ENCODE measurements at places on chromosomes 2 and 18. TPM values are rescaled to one million over a fixed set of nuclear protein-coding genes. Genes with fewer than 3 reads are reported as not detected.

- peak; percentile 14 for DNase-seq
These were observed 6.9 kb downstream of the DCTN1 start for GRCh38 chr2:74373221-74373676.

DNA sequence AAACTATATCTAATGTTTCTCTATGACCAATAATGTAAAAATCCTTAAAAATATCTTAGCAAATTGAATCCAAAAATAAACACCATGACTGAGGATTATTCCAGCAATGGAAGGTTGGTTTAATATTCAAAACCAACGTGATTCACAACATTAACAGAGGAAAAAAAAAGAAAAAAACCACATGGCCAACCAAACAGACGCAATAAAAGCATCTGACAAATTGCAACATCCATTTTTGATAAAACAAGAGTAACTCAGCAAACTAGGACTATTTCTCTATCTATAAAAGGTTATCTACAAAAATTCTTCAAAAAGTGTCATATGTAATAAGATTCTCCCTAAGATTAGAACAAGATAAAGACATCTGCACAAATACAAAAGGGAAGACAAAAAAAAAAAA lies 28.9 kb downstream of the PPP3R1 start:
- DNase-seq: no peak

GRCh38 chr18:69186162-69186561 lies 214.5 kb upstream of the DOK6 start:
- DNase-seq: no peak

GRCh38 chr2:232492963-232493700 lies 5.5 kb upstream of the ECEL1 start:
- DNase-seq: no peak

GRCh38 chr2:2101924-2102323 lies 229.2 kb downstream of the MYT1L start:
- peak; percentile 42 for DNase-seq

DNA sequence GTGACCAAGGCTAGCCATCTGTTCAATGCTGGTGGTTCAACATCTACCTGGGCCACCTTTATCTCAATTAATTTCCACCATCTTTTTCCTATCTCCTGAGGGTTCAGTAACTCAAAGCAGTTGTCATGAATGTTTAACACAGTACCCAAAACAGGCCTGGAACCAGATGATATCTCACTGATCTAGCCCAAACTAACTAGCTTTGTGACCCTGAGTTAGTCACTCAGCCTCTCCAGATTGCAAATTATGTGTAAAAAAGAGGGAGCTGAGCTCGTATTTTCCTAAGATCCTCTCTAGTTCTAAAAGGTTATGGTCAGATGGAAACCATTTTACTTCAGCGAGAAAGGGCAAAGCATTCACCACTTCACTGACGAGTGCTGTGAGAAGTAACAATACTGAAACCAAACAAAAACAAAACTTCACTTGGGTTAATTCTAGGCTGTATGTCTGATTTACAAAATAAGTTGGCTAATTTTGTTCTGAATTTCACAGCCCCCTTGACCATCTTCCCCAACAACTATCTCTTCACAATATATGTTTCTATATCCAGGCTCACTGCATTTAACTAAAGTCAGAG lies 14.8 kb downstream of the SPRED2 start:
- DNase-seq: no peak

- DNase-seq: peak; percentile 79
These were observed 227.6 kb upstream of the SMIM21 start for GRCh38 chr18:75654851-75655751.

DNAJC10 gene
- 174 TPM for total RNA-seq

LYG2 gene
- total RNA-seq: not detected

FER1L5 gene
- 1.7 TPM for total RNA-seq

TTC39C gene
- total RNA-seq: 27.6 TPM

SULT1C4 gene
- 11.3 TPM for total RNA-seq

TUBA4B gene
- total RNA-seq: not detected

PKDCC gene
- 133 TPM for total RNA-seq

All from neural progenitor cell (in vitro differentiated cells).